ENCODE measurements at places on chromosomes 13 and 19. TPM values are rescaled to one million over a fixed set of nuclear protein-coding genes. Genes with fewer than 3 reads are reported as not detected.

DNA sequence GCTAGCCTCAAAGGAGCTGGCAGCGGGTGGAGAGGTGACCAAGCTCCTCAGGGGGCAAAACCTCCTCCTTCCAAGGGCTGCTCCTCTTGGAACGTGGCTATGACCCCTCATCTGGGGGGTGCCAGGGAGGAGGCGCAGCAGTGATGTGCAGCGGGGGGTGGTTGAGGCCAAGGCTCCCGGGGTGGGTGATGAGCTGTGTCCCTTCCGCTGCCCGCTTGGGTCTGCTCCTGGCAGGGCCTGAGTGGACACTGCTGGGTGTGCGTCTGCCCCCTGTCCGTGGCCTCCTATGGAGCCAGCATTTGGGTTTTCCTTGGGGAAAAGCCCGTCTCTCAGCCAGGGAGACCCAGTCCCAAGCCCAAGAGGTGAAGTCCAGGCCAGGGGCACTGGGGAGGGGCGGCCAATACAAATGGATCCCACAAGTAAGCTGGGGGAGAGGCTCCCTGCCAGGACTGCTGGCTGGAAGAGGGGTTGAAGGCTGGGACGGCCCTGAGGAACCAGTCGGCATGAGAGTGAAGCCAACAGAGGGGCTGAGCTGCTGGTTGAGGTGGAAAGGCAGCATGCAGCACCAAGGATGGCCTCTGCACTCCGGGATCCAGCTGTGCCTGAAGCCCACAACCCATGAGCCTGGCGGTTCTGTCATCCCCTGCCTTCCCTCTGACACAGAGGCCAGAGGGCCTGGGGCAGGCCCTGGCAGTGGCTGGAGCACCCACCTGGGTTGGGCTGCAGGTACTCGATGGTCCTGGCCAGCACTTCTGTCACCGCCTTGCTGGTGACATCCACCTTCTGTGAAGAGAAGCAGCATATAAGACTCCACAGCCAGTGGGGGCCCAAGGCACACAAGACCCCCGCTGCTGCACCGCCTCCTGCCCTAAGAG lies 22.7 kb downstream of the MPND start:
- no peak for DNase-seq

FFAR2 gene
- not detected for polyA plus RNA-seq

DNA sequence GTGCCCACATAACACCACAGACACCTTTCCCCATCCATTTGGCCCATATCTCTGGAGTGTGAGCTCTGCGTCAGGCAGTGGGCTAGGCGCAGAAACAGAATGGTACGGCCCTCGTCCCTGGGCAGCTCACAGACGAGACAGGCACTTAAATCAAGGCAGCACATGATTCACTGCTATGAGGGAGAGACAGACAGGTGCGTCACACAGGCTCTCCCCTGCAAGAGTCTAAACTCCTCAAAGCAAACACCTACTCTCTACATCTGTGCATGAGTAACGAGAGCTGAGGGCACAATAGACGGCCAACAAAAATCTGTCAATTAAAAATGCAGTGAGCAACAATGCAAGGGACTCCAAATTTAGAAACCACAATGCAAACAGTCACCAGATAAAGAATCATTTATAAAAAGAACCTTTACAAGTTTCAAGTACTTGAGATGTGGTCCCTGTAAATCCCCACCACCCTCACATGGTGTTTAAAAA lies 348.9 kb downstream of the UQCRFS1 start:
- DNase-seq, result no peak

DNA sequence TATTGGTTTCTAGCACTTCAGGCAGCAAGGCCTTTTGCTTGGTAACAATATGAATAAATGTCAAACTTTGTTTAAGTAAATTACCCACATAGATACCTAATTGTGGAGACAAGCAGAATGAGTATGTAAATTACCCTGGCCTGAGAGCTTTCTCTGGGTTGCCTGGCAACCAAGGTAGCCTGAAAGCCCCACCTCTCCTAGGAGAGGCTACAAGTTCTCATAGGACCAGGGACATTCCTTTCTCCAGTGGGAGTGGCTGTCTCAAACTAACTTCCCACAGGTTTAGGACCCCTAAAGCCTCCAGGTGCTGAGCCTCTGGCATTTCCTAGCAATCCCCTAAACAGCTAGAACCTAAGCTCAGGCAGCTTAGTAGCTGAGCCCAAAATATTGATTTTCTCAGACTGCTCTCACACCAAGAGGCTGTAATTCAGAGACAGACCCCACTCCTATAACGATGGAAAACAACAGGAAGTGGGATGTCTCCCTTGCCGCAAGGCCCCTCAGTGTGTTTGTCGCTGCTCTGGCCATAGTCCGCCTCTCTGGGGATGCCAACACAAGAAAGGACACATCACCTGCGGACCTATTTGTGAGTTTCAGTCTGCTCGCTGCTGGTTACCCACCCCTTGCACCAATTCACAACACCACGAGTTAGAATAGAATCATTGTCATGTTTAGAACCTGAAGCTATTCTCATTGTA lies 207.3 kb downstream of the DLEU7 start:
- no peak for DNase-seq

GRCh38 chr19:48196321-48196763 lies 25.9 kb downstream of the ZSWIM9 start:
- DNase-seq, result no peak

GRCh38 chr19:49570997-49571676 lies 9.2 kb downstream of the NOSIP start:
- peak; percentile 42 for DNase-seq

AXL gene
- not detected for polyA plus RNA-seq

- DNase-seq, result peak; percentile 37
Measured at GRCh38 chr19:47227352-47228167, 3.4 kb downstream of the BBC3 start.

DNA sequence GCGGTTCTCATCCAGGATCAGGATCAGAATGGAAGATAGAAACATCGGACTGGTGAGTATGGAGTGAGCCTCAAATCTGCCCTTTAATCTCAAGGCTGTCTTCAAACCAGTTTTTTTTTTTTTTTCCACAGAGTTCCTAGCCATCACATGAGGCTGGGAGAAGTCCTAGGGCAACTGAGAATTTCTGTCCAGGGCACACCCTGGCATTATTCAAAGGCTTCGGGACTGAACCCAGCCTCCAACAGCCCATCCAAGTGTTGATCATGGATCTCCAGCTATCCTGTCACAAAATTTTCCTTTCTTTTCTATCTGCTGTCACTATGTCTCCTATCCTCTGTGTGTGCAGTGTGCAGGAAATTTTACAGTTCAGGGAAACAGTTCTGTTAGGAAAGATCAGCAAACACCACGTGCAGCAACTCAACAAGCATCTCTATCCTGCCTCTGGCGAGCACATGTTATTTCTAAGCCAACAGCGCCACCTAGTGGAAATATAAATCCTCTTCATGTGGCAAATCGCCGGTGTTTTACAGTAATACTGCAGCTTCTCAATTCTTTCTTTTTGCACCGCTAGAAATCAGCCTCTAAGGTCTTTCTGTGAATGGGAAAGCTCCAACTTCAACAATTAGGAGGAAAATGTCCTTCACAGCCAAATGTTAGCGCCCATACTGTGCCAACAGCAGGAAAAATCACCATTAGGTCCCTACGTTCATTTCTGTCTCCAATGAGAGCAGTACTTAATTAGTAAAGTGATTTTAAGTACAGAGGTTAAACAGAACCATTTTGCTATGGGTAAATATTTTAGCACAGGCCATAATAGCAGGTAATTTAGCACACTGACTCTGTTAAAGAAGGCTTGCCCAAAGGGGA lies 21.4 kb upstream of the ZNF181 start:
- DNase-seq, result no peak

IER2 gene
- 107 TPM for polyA plus RNA-seq

DNA sequence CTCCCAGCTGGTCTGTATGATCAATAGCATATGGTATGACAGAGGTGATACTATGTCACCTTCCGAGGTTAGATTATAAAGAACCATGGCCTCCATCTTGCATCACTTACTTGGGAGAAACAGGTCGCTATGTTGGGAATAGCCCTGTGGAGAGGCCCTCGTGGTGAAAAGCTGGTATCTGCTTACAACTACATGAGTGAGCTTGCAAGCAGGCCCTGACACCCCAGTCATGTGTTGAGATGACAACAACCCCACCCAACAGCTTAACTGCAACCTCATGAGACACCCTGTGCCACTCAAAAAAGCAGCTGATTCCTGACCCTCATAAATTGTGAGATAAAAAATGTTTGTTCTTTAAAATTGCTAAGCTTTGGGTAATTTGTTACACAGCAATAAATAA lies 18.8 kb downstream of the MTRF1 start:
- DNase-seq, result no peak

DNA sequence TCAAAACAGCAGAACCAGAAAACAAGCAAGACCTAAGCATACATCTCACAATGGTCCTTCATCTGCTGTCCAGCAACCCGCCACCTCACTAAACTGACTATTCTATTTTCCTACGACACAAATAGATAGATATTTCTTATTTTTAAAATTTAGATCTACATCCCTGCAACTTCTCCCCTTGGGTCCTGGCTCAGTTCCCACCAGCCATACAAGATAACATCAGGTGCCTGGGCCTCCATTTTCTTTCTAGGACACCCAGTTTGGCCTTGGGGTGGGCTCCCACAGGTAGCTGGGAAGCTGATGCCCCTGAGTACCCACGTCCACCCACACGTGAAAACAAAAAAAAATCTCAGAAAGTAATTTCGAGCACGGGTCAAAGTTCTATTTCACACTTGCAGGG lies 47.6 kb downstream of the TGDS start:
- DNase-seq, result no peak

GRCh38 chr19:35755550-35756376 lies 1.1 kb downstream of the HSPB6 start:
- DNase-seq, result peak; percentile 34

- DNase-seq, result no peak
Measured at GRCh38 chr19:40702337-40703012, 12.0 kb upstream of the NUMBL start.

B3GLCT gene
- 6.3 TPM for polyA plus RNA-seq

B3GNT8 gene
- polyA plus RNA-seq, result 0.33 TPM

DNA sequence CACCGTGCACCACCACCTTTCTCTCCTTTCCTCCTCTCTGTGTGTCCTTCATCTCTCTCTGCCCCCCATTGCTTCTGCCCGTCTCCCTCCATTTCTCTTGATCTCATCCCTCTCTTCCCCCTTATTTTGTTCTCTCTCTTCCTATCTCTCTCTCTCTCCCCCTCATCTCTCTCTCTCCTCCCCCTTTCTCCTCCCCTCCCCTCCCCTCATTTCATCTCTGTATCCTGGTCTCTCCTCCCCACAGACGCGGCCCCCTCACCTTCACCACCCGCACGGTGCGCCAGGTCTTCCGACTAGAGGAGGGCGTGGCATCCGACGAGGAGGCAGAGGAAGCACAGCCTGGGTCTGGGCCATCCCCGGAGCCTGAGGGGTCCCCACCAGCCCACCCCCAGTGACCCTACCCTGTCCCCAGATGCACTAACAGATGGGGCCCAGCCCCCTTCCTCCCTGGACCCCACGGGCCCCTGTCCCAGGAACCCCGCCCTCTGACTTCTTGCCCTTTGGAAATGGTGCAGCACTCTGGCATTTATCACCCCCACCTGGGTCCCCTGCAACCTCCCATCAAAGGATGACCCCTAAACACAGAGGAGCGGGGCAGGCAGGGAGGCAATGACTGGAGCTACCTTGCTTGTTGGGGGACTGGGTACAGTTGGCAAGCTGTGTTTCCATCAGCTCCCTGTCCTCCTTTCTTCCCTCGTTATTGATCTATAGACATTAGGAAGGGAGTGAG lies 19.6 kb downstream of the KCNC3 start:
- DNase-seq, result no peak

GRCh38 chr13:97353927-97354675 lies 79.9 kb upstream of the RAP2A start:
- no peak for DNase-seq

DNA sequence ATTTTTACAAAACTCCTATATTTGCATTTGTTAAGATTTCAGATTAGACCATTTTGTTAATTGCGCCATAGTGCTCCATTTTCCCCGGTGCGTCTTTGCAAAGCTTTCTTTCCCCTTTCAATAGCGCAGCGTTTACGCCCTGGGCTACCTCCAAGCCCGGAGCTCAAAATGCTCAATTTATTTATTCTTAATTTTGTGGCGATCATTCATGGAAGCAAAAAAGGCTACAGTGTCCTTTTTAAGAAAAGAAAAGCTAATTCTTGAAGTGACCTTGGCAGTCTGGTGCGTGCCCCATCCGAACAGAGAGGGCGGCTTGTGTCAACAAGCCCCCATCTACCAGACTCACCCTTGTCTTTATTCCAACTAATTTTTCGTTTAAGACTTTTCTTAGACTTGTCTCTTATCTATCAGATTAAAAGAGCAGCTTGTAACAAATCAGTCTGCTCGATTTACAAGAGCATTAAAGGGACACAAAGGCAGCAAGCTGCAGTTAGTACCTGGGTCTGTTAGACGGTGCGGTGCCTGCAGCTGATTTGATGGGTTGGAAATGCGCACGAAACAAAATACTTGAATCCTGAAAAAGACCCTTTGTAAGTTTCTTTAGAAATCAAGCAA lies 30.1 kb downstream of the GSX1 start:
- DNase-seq, result no peak

SLC7A9 gene
- not detected for polyA plus RNA-seq

DNA sequence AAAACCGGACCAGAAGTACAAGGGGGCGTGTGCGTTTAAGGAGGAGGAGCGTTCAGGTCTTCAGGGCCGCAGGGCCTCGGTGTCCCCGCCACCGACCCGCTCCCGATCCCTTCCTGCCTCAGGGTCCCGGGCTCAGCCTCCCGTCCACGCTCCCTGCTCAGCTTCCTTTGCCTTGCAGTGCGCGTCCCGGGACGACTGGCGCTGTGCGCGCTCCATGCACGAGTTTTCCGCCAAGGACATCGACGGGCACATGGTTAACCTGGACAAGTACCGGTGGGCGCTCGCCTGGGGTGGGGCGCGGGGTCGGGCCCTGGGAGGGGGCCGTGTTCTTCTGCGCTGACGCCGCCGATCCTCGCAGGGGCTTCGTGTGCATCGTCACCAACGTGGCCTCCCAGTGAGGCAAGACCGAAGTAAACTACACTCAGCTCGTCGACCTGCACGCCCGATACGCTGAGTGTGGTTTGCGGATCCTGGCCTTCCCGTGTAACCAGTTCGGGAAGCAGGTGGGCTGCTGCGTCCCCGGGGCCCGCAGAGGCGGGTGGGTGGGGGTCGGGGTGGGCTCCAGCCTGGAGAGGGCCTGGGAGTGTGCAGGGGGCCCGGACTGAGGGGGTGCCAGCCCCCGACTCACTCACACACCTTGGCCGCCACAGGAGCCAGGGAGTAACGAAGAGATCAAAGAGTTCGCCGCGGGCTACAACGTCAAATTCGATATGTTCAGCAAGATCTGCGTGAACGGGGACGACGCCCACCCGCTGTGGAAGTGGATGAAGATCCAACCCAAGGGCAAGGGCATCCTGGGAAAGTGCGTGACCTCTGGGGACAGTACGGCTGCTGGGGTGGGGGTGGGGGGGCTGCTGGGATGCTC lies 1.4 kb downstream of the GPX4 start:
- no peak for DNase-seq

- peak; percentile 95 for DNase-seq
Measured at GRCh38 chr19:510606-511100, 3.4 kb downstream of the TPGS1 start.

CCNA1 gene
- polyA plus RNA-seq, result not detected

GRCh38 chr13:95620825-95621498 lies 23.5 kb downstream of the DZIP1 start:
- no peak for DNase-seq

CDC42EP5 gene
- not detected for polyA plus RNA-seq

All from naive thymus-derived CD8-positive, alpha-beta T cell (primary cell).